ENCODE measurements at places on chromosomes 5 and 9.

DNA sequence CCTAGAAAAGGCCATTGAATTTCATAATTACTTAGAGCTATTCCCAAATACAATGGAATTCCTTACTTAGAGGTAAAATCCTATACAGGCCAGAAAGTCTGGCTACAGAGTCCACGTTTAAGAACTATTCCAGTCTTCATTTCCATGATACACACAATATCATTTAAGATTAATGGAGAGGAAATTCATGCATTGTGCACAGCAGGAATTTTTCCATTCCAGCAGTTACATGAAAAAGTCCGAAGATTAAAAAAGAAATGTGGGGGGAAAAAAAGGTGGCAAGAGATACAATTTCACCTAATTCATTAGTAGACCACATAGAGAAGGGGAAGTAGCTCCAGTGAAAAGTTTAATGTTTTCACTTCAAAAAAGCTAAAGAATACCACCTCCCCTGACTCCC, 63.1 kb downstream of the CHD1 start:
- DNase-seq = no peak

DNA sequence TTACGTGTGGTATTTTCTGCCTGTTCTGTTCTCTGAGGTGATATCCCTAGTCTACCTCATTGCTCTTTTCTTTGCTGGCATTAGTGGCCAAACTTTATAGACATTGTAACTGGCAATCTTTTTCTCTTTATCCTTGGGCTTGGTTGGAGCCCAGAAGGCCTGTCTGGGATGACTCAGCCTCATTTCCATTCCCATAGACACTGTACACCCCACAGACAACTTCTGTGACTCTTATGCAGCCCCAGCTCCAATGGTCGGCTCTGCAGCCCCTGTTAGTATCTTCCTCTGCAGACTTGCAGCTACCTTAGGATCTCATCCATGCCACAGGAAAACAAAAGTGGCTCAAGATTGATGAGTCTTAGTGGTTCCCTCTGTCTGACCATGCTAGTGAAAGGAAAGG, 79.8 kb downstream of the CFAP95 start:
- DNase-seq = no peak

GRCh38 chr5:97877588-97877987, 694.5 kb upstream of the RIOK2 start:
- no peak for DNase-seq

DNA sequence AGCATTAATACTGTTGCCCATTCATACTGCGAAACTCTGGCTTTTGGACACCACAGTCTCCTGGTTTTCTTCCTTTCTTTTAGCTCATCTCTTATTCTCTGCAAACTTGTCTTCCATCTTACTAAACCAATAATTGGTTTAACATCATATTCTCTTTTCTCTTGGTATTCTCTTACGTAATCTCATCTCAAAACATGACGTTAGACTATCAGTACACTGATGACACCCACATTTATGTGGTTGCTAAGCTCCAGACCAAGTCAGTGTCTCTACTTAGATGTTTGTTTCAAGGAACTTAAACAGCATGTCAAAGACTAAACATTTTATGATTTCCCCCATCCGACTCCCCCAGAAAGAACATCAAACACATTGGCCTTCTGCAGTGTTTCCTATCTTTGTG, 2.1 kb downstream of the PRRC1 start:
- DNase-seq = no peak

Measured in DMS79 (cell line).